ENCODE measurements at places on chromosomes 5 and 9.

GRCh38 chr5:17218353-17219005 is 1.0 kb downstream of the BASP1 start:
- peak; percentile 44 for DNase-seq

- no peak for DNase-seq
Observed at GRCh38 chr5:103464835-103465484, 97.6 kb downstream of the NUDT12 start.

- no peak for DNase-seq
Observed at GRCh38 chr5:167057665-167058064, 1233.8 kb upstream of the WWC1 start.

GRCh38 chr5:95075111-95075510 is 209.8 kb downstream of the MCTP1 start:
- no peak for DNase-seq

DNA sequence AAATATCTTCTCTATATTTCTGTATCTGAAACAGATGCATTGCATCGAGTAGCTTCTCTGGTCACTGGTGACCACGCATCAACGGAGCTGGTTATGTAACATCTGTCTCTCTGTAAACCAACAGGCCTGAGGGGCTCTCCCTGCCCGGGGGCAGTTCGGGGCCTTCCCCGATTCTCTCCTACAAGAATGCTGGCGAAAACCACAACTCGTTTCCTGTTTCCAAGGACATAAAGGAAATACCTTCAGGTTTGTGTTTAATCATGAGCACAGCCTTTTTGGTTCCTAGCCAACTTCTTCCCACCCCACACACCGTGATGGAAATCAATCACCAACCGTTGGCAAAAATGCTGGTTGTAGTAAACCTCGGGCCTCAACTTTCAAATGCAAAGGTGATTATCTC is 25.1 kb downstream of the GDNF start:
- DNase-seq = no peak

DNA sequence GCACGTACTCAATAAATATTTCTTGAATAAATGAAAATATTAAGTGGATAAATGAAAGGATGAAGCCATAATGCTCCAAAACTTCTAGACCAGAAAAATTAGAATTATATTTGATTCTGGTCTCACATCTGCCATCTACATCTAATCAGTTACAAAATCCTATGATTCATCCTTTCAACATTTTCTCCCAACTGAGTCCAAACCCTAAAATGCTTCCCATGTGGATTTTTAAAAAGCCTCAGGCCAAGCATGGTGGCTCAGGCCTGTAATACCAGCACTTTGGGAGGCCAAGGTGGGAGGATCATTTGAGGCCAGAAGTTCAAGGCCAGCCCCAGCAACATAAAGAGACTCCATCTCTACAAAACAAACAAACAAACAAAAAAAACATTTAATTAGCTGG is 31.6 kb upstream of the FST start:
- no peak for DNase-seq

DNA sequence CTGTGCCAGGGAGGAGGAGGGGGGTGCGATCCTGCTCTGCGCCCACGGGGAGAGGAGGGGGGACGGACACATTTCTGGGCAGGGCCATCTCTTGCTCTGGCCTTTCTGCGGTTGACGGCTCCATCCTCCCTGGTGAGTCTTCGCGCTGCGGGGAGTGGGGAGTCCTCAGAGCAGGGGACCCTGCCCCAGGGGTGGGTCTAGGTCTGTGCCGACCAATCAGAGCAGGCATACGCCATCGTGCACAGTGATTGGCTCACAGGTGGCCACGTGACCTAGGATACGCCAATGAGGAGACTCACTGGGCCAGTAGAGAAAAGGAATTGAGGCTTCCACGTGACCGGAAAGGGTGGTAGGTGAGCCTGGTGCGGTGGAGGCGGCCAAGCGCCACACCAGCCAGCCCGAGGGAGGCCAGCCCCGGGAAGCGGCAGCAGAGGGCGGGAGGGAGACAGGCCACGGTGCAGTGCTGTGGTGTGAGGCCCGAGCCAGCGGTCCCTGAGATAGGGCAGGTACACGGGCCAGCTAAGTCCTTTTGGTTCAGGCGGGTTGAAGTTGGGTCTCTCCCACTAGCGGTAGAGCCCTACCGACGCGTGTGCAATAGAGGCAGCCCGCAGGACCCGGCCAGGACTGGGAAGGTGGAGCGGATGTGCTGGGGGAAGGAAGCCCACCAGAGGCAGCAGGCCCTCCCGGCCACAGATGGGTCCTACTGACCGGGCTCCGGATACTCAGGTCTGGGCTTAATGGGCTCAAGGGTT is 65.2 kb upstream of the RNF130 start:
- DNase-seq = no peak

DNA sequence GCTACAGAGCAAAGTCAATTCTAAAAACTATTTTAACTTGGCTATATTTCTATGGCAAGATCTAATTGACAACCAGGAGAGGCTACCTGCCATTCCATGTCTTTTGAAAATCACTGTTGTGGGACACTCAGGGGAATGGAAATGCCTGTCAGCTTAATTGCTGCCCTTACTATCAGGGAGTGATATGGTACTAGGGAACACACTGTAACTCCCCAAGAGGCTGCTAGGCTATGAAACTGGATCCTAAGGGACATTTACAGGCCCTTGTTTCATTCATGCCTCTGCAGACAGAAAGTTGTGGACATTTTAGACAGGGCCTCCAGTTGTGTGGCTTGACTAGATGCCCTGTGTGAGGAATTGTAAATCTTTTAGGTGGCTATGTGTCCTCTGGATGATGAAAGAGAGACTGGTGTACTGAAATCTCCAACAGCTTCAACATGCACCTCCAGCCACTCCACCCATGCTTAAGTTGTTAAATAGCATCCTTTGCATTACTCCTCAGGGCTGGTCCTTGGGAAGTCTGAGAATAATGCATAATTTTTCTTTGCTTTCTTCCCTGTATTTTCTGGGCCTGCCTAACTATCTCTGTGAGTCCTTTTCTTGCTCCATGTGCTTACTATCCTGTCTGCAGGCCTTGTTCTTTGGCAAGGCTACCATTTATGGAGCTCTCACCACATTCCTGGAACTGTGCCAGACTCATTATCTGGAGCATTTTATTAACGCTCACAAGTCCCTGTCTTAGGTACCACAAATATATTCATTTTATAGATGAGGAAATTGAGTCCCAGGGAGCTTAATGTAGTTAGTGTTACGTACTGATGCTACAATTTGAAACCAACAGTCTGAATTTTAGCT is 3.2 kb downstream of the MROH2B start:
- no peak for DNase-seq

- DNase-seq = peak; percentile 3
Observed at GRCh38 chr9:17135295-17136160, 688 bp downstream of the CNTLN start.

GRCh38 chr5:91182763-91183162 is 200.4 kb downstream of the ARRDC3 start:
- peak; percentile 70 for DNase-seq

- peak; percentile 91 for DNase-seq
Observed at GRCh38 chr9:764105-764524, 77.4 kb upstream of the DMRT1 start.

DNA sequence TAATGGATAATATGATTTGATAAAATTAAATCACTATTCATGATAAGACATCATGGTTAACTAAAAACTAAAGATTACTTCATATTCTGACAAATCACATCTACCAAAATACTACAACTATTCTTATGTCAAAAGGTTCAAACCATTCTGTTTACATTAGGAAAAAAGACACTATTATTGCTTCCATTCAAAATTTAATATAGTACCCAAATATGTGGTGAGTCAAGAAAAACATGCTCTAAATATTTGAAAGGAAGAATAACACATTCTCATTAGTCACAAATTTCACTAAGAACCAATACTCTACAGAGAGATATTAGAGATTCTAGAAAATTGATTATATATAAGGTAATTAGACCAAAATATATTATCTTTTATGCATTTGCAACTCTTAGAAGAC is 234.0 kb downstream of the TMEM232 start:
- no peak for DNase-seq

- DNase-seq = peak; percentile 42
Observed at GRCh38 chr9:126514037-126514821, 99.5 kb upstream of the LMX1B start.

DNA sequence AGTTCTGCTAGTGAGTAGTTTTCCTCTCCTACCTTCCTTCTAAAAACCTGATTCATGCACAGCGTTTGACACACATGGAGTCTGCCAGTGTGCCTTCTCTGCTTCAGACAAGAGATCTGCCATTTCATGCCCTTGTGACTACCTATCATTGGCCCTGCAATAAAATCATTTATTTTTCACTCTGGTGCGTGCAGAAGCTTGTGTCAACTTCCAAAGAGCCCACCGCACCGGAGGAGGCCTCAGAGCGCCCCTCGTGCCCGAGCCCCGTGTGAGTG is 13.7 kb downstream of the HNRNPH1 start:
- no peak for DNase-seq

GRCh38 chr9:127788337-127789011 is 2.6 kb downstream of the CDK9 start:
- no peak for DNase-seq

GRCh38 chr5:172425402-172425801 is 28.9 kb downstream of the SH3PXD2B start:
- no peak for DNase-seq

DNA sequence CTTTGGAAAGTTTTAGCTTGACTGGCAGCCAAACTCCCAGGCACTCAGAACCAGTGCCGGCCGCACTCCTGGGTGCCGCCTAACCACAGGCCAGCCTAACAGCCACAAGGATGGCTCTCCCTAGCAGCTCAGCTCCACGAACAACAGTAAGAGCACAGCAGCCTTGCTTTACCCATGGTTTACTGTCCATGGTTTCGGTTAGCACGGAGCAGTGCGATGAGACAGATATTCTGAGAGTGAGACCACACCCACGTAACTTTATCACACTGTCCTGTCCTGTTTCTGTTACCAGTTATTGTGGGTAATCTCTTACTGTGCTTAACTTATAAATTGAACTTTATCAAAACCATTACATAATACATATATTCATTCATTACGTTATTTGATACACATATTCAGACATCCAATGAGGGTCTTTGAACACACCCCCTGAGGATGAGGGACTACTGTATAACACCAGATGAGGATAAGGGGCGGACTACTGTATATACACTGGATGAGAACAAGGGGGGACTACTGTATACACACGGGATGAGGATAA is 12.4 kb downstream of the CLPTM1L start:
- no peak for DNase-seq

DNA sequence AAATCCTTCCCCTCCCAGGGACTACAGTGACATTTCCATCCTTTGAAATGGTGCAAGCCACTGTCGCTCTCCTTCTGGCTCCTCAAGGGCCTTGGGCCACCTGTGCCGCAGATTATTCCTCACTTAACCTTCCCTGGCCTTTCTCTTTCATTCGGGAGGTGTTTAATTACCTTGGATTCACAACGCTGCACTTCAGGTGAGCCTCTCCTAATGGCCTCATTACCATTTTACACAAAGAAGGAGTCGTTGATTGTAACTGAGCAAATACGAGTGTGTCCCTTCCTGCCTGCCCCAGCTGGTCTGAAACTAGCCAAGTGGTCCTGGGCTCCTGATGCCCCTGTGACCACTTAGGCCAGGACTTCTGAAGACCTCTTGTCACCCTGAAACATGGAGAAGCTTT is 205.0 kb downstream of the CRB2 start:
- no peak for DNase-seq

DNA sequence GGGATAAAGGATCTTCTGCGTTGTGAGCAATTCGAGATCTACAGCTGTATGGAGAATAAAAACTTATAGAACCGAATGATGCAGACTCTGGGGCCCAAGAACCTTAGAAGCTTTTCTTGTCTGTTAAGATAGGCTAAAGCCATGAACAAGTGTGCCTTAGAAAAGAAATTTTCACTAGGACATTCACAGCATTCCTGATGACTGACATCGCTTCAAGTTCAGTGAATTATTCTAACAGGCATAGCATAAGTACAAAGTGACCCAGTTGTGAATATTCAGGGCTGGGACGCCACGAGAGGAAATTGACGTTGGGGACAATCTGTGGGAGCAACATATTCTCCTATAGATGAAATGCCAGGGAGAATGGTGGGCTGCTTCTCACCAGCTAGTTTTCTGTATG is 32.0 kb upstream of the PANK3 start:
- DNase-seq = no peak

- no peak for DNase-seq
Observed at GRCh38 chr5:176429972-176430371, 13.6 kb upstream of the CLTB start.

- DNase-seq = no peak
Observed at GRCh38 chr5:13831351-13831750, 113.1 kb downstream of the DNAH5 start.

DNA sequence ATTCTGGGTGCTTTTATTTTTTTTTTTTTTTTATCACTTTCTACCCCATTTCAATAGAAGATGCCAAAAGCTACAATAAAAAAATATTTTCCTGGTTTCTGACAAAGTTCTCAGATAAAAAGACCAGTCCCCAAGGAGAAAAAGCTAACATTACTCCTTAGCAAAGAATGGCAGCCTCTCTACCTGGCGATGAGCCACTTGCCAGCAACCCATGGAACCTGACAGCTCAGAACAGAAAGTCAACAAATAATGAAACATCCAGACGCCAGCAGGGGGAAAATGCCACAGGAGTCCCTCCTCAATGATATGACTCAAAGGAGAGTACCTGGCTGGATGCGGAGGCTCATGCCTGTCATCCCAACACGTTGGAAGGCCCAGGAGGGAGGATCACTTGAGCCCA is 123.2 kb downstream of the MYO10 start:
- DNase-seq = no peak

Data from HL-60 (cell line).